Omental fat pad (tissue), 4 donors: ENCODE measurements at places on chromosomes 1 and 21.

GRCh38 chr1:58857680-58858673, 74.1 kb upstream of the JUN start:
- no peak for DNase-seq

DNA sequence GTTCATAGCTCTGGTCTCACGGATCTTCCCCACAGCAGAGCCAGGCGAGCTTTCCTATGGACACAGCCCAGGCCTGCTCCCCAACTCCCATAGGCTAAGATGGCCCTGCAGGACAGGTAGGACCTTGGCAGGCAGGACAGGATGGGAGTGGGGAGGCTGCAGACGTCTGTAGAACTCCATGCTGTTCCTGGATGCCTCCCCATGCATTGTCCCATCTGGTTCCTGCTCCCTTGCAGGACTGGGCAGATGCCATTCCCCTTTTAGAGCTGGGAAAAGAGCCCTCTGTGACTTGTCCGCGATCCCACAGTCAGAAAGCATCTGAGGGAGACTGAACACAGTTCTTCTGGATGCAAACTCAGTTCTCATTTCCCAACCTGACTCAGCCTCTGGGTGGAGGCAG, 71.9 kb upstream of the ATP5PO start:
- DNase-seq, result no peak

DNA sequence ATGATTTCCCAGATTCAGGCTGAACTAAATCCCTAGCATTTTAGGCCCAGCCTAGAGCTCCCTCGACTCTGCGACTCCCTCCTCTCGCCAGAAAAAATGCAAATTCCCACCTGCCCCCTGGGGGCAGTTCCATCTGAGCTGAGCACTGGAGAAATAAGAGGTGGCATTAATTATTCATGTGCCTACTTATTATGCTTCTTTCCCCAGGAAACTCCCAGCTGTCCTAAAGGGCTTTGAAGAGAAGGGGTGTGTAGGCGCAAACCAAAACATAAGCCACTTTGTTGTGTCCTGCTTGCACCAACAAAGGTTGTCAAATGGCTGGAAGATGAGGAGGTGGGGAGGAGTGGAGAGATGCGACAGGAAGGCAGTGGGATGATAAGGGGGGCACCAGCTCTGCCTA, 41.4 kb upstream of the GOLT1A start:
- DNase-seq, result no peak

GRCh38 chr1:111775966-111776365, 20.3 kb downstream of the DDX20 start:
- DNase-seq, result no peak
